Activated CD4-positive, alpha-beta T cell treated with anti-CD3 and anti-CD28 coated beads, Interleukin-2, amount 10 ng/mL, durations not matched to agents 24 days and 14 days (primary cell): ENCODE measurements at places on chromosomes 13 and 19. TPM values are rescaled to one million over a fixed set of nuclear protein-coding genes. Genes with fewer than 3 reads are reported as not detected.

GRCh38 chr19:45010306-45010705 lies 9.0 kb downstream of the RELB start:
- H3K4me3 ChIP-seq, result no peak overlapping the region
- no peaks in the 10 kb centered on the region for H3K27me3 ChIP-seq
- peaks cover 56% of the 10 kb centered on the region for H3K36me3 ChIP-seq
- peaks cover 6% of the 10 kb centered on the region for H3K4me1 ChIP-seq
- DNase-seq, result no peak
- no peak overlapping the region for H3K27ac ChIP-seq

DNA sequence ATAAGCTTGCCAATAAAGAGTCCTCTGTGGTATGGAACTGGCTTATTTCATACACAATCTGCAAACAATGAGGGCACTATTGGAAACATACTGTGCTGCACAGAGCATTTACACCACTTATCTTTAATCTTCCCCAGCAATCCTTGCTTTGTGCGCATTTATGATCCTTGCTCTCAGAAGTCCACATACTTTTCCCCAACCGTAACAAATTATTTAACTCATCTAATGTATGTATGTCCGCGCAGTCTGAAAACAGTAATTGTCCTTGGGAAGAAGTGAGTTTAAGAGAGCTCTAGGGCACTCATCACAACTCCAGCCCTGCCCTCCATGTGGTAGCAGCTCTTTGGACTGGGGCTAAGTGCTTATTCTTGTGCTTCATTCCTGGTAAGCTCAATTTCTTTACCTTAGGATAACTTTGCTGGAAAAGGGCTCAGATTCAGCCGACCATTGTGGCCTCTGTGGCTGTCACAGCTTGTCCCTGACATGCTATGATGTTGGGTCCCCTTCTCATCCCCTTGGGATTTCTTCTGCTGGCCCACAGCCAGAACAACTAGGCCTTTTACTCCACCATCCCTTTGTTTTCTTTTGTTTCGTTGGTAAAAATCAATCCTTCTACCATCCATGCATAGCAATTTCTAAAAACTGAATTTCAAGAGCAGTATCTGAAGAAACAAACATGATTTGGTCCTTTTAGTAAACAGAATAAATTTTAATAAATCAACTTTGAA lies 152.7 kb downstream of the TNFRSF19 start:
- H3K27me3 ChIP-seq, result no peaks in the 10 kb centered on the region
- H3K4me3 ChIP-seq, result no peak overlapping the region
- no peak overlapping the region for H3K27ac ChIP-seq
- peaks cover 6% of the 10 kb centered on the region for H3K4me1 ChIP-seq
- DNase-seq, result no peak

GRCh38 chr13:93502987-93503615 lies 276.5 kb downstream of the GPC6 start:
- H3K4me1 ChIP-seq, result no peaks in the 10 kb centered on the region
- H3K36me3 ChIP-seq, result no peaks in the 10 kb centered on the region
- no peak overlapping the region for H3K4me3 ChIP-seq
- no peak for DNase-seq
- H3K27ac ChIP-seq, result no peak overlapping the region
- no peaks in the 10 kb centered on the region for H3K27me3 ChIP-seq

- no peak for DNase-seq
- no peak overlapping the region for H3K4me3 ChIP-seq
- no peaks in the 10 kb centered on the region for H3K36me3 ChIP-seq
Observed at GRCh38 chr19:5559804-5560133, 8.0 kb downstream of the TINCR start.

- no peak for DNase-seq
- no peak overlapping the region for H3K27ac ChIP-seq
- no peak overlapping the region for H3K4me3 ChIP-seq
Observed at GRCh38 chr13:27466513-27466912, 16.1 kb upstream of the MTIF3 start.

DNA sequence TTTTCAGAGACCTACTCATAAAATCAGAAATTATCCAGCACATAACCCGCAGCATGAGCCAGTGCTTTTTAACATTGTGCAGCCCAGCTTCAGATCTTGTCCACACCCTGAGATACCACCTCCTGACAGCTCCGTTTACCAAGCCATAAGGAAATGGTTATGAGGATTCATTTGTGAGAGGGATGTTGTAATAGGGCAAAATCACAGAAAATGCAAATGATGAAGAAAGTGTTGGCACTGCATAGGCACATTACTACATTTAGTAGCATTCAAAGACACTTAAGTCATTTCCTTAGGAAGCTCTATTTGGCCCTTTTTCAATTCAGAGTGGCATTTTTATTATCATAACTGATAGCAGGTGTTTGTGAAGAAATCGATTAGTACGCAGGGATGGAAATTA lies 277.5 kb downstream of the DNAJC15 start:
- no peaks in the 10 kb centered on the region for H3K4me1 ChIP-seq
- no peaks in the 10 kb centered on the region for H3K36me3 ChIP-seq
- H3K27me3 ChIP-seq, result peaks cover 23% of the 10 kb centered on the region
- no peak for DNase-seq
- H3K27ac ChIP-seq, result no peak overlapping the region

DNA sequence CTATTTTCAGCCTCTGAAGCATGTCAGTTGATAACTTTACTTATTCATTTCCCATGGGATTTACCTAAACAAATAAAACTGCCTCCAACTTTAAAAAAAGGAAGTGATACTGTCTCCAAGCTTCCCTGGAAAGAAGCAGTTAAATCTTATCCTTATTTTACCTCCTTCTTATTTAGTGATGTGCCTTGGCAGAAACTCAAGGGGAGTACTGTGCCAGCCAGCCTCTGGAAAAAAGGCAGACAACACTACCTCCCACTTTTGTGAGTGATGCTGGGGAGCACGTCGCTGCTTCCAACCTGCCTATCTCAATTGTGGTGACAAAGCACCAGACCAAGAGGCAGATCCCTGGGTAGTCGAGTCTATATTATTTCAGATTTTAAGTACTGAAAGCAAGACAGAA lies 765.6 kb downstream of the DIAPH3 start:
- H3K36me3 ChIP-seq, result no peaks in the 10 kb centered on the region
- H3K4me3 ChIP-seq, result no peak overlapping the region
- H3K27ac ChIP-seq, result no peak overlapping the region
- no peaks in the 10 kb centered on the region for H3K4me1 ChIP-seq
- DNase-seq, result no peak

- no peaks in the 10 kb centered on the region for H3K4me1 ChIP-seq
- no peak overlapping the region for H3K4me3 ChIP-seq
- no peaks in the 10 kb centered on the region for H3K36me3 ChIP-seq
- no peak for DNase-seq
- no peak overlapping the region for H3K27ac ChIP-seq
- H3K27me3 ChIP-seq, result no peaks in the 10 kb centered on the region
Observed at GRCh38 chr19:23436944-23437343, 41.7 kb upstream of the ZNF91 start.

- H3K4me3 ChIP-seq, result no peak overlapping the region
- H3K27me3 ChIP-seq, result no peaks in the 10 kb centered on the region
- no peaks in the 10 kb centered on the region for H3K4me1 ChIP-seq
- no peaks in the 10 kb centered on the region for H3K36me3 ChIP-seq
- no peak overlapping the region for H3K27ac ChIP-seq
- no peak for DNase-seq
Observed at GRCh38 chr13:90455823-90456222, 891.7 kb upstream of the MIR17HG start.

GRCh38 chr13:103941506-103942140 lies 875.4 kb upstream of the SLC10A2 start:
- H3K27me3 ChIP-seq, result no peaks in the 10 kb centered on the region
- H3K4me3 ChIP-seq, result no peak overlapping the region
- no peak overlapping the region for H3K27ac ChIP-seq
- no peak for DNase-seq
- H3K4me1 ChIP-seq, result no peaks in the 10 kb centered on the region

GRCh38 chr19:50269653-50270052 lies 59.5 kb downstream of the KCNC3 start:
- no peaks in the 10 kb centered on the region for H3K4me1 ChIP-seq
- H3K27me3 ChIP-seq, result peaks cover 6% of the 10 kb centered on the region
- H3K36me3 ChIP-seq, result no peaks in the 10 kb centered on the region
- no peak overlapping the region for H3K4me3 ChIP-seq
- DNase-seq, result no peak

DNA sequence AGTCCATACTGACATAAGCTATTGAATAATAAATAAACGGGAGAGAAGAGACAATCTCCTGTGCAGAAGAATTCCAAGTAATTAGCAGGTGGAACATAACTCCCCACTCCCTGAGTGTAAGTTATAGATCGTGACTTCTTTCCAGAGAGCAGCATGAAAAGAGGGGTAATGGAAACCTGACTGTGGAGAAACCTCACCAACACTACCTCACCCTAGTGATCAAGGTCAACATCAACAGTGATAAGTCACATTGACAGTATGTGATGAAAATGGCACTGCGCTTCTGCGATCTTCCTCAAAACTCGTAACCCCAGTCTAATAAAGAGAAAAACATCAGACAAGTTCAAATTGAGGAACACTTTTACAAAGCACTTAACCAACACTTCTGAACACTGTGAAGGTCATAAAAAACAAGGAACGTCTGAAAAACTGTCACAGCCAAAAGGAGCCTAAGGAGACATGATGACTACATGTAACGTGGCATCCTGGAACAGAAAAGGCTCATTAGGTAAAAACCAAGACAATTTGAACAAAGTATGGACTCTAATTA lies 19.8 kb downstream of the CAB39L start:
- no peaks in the 10 kb centered on the region for H3K4me1 ChIP-seq
- H3K27ac ChIP-seq, result no peak overlapping the region
- no peak overlapping the region for H3K4me3 ChIP-seq
- H3K36me3 ChIP-seq, result peaks cover 1% of the 10 kb centered on the region
- no peaks in the 10 kb centered on the region for H3K27me3 ChIP-seq

- no peak for DNase-seq
- no peak overlapping the region for H3K27ac ChIP-seq
- peaks cover 9% of the 10 kb centered on the region for H3K27me3 ChIP-seq
- no peaks in the 10 kb centered on the region for H3K4me1 ChIP-seq
Observed at GRCh38 chr13:29369060-29369743, 226.3 kb downstream of the SLC7A1 start.

GRCh38 chr19:4807188-4807587 lies 15.7 kb downstream of the FEM1A start:
- H3K36me3 ChIP-seq, result no peaks in the 10 kb centered on the region
- H3K4me3 ChIP-seq, result no peak overlapping the region
- no peaks in the 10 kb centered on the region for H3K27me3 ChIP-seq
- no peak overlapping the region for H3K27ac ChIP-seq
- DNase-seq, result no peak
- H3K4me1 ChIP-seq, result peaks cover 10% of the 10 kb centered on the region

DNA sequence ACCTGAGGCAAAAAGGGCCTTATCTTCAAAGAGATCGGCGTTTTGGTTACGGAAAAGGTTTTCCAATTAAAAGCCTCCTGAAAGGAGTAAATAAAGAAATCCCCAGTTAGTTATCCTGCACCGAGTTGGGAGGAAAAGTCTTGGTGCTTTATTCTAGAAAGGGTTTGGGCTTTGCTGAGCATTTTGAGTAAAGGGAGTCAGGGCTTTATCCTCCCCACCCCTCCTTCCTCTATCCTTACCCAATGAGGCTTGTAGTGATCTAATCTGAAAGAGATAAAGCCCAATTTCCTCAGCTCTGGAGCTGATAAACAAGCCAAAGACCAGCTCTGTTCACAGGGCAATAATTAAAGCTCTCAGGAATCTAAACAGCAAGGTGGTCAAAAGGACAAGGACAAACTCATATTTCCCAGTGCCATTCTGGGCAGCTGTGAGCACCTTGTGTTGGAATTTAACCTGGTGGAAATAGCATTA lies 188.9 kb upstream of the TSC22D1 start:
- no peaks in the 10 kb centered on the region for H3K27me3 ChIP-seq
- no peaks in the 10 kb centered on the region for H3K36me3 ChIP-seq
- no peak overlapping the region for H3K4me3 ChIP-seq

DNA sequence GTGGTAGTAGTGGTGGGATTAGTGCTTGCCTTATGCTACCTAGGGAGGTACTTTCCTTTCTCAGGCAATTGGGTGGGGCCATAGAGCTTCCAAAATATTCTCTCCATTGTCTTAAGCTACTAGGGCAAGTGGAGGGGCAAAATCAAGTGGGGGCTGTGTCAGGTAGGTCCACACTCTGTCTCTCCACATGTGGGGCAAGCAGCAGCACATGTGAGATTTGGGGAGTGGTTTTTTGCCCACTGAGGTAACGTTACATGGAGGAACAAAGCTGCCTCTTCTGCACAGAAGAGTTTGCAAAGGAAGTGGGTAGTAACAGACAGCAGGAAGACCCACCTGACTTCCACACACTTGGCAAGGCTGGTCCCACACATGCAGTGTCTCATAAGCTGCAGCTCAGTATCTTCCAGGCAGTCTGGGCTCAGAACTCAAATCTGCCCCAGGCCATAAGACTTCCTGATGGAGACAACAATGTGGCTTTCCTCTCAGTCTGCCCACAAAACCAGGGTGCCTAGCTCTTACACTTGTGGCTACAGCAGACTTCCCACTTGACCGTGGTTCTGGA lies 1581.5 kb upstream of the PCDH20 start:
- DNase-seq, result no peak
- no peaks in the 10 kb centered on the region for H3K27me3 ChIP-seq
- H3K36me3 ChIP-seq, result no peaks in the 10 kb centered on the region
- H3K4me3 ChIP-seq, result no peak overlapping the region

Gene MTUS2
- not detected in 2 replicates for total RNA-seq

Gene PTGIR
- total RNA-seq, result 194 TPM in 2 replicates

Gene ACP5
- 8.2 and 9.5 TPM in 2 replicates for total RNA-seq

Gene FFAR3
- 0.21 and 0.69 TPM in 2 replicates for total RNA-seq

Gene KLK15
- not detected in 2 replicates for total RNA-seq

Gene MISP3
- total RNA-seq, result 2.7 and 3.6 TPM in 2 replicates

Gene LRRC8E
- not detected in 2 replicates for total RNA-seq
